ENCODE measurements at places on chromosomes 3 and 15. TPM values are rescaled to one million over a fixed set of nuclear protein-coding genes. Genes with fewer than 3 reads are reported as not detected.
A peak's percentile ranks its signal among the peaks of the same experiment; 100 is the strongest.

DNA sequence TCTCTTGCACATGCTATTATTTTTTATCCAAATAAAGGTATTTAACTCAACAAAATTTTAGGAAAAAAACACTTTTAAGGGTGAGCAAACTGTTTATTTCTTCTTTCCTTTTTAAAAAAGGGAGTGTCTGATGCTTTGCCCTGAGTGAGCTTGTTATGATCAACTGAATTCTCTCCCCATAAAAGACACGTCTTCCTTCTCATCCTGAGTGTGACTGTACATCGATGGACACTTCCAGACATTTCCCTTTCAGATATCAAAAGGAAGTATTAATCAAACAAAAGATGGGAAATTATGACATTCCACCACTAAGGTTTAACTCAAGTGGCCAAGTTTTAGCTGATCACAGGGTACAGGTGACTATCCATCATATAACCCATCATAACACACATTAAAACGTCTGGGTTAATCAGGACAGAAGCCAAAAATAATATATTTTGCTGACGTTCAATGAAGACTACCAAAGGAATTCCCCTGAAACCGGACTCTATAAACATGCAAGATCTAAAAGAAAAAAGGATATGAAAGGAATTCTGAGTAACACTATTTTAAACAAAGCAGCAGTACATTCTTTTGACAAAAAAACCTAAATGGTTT lies 354.8 kb downstream of the MECOM start:
- no peak for DNase-seq

Gene SI
- polyA plus RNA-seq = 0.29 TPM

DNA sequence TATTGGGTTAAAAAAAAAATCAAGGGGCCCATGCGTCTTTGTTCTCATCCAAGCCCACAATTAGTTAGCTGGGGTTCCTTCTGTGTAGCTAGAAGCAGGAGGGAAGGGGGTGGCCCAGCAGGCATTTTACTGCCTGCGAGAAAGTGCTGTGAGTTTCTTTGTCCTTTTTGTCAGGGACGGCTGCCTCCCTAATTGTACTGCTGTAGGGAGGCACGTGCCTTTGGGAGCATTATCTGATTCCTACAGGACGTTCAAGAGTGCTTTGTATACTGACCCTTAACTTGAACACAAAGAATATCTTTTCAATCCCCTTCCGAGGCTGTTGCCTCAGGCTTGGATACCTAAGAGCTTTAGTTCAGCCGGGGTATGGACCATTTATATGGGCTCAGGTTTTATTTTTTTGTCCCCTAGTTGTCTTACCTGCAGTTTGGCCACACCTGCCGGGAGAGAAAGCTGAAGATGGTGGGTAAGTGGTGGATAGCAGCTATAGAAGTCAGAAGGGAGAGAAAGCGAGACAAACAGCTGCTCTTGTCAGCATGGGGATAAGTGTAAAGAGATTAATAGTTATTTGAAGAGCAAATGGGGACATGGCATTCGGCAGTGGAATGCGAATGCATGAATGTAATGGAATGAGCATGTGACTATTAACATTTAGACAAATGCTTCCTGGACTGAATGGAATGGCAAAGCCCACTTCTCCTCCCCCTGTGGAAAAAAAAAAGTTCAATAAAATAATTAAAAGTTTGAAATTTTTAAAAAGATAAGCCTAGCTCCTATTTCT lies 175.2 kb downstream of the TP63 start:
- peak; percentile 31 for DNase-seq

Gene RAB6B
- polyA plus RNA-seq = 16.4 TPM
